ENCODE measurements at places on chromosomes 16 and 17.

GRCh38 chr16:57752581-57753447 is 17.2 kb downstream of the KATNB1 start:
- no peak for DNase-seq

GRCh38 chr17:29661213-29661612 is 38.5 kb upstream of the CORO6 start:
- no peak for DNase-seq

GRCh38 chr16:57966204-57966771 is 4.6 kb downstream of the CNGB1 start:
- DNase-seq: no peak

DNA sequence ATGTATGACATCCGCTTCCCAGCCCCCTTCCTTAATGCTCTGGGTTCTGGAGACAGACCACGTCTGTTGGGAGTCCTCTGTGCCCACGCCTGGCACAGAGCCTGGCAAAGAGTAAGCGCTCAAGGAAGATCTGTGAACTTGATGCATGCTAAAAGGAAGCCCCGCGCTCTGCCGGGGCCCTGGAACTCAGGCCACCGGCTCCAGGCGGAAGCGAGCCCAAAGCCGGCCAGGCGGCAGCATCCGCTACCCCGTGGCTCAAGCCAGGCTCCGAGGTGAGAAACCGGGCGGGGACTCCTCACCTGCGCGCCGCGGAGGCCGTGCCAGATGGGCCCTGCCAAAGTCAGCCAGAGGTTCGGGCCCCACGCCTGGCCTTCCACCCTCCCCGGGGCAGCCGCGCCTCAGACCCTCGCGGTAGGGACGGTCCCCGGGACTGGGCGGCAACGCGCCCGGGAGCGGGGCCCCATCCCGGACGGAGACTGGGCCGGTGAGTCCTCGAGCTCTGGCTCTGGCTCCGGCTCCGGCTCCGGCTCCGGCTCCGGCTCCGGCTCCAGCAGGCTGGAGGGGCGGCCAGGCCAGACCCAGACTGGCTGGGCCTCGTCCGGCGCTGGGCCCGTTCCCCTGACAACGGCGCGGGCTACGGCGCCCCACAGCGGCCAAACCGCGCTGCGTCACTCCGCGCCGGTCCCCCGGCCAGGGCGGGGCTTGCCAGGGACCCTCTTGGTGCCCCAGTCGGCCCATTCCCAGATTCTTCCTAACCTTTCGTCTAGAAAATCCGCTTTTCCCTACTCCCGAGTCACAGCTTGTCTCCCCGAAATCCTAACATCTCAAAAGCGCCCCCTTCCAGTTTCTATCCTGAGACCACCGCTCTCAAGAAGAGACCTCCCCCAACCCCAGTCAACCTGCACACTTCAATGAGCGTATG is at the start of gene ZDHHC1:
TSS of gene ZDHHC1 (minus strand) at position 606 of the 922 bp plus-strand sequence. CDS start 8,702 bp downstream, outside the sequence.
- peak; percentile 36 for DNase-seq

DNA sequence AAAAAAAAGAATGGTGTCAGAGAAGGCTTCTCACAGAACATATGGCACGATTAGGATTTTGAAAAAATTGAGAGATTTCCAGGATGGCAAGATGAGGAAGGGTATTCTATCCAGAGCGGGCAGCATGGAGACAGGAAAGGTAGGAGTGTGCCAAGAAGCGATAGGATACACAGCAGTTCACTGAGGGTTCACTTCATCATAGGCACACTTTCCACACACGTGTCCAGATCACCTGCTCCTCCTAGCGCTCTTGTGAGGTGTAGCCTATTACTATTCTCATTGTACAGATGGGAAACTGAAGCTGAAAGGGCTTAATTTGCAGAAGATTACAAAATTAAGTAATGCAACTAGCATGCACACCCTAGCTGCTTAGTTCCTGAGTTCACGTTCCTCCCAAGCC is 6.2 kb upstream of the ELAC2 start:
- no peak for DNase-seq

DNA sequence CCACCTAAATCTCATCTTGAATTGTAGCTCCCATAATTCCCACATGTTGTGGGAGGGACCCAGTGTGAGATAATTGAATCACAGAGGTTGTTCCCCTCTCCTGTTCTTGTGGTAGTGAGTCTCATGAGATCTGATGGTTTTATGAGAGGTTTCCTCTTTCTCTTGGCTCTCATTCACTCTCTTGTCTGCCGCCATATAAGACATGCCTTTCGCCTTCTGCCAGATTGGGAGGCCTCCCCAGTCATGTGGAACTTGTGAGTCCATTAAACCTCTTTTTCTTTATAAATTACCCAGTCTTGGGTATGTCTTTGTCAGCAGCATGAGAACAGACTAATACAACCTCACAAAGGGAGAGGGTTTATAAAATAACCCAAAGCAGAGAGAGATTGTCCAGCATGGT is 367.4 kb downstream of the SNX29 start:
- no peak for DNase-seq

- no peak for DNase-seq
Observed at GRCh38 chr16:49081554-49081953, 200.1 kb downstream of the CBLN1 start.

GRCh38 chr17:28421787-28422305 is 15.8 kb upstream of the SLC46A1 start:
- no peak for DNase-seq

DNA sequence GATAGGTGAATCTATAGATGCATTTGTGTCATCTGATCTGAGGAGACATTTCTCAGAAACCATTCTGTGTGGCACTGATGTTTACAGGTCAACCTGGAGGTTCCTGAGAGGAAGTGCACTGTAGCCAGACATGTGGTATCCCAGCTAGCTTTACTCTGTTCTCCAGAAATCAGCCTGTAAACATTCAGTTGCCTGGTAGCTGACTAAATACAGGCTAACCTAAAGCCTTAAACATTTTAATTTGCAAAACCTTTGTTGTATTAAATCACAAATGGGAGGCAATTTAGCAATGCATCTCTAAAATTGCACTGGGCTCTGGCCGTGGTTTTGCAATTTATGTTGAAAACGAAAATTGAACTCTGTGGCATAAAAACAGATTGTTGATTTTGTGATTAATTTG is 207.6 kb downstream of the FTO start:
- DNase-seq: no peak

GRCh38 chr17:18854956-18855355 is 3.0 kb upstream of the PRPSAP2 start:
- DNase-seq: no peak

DNA sequence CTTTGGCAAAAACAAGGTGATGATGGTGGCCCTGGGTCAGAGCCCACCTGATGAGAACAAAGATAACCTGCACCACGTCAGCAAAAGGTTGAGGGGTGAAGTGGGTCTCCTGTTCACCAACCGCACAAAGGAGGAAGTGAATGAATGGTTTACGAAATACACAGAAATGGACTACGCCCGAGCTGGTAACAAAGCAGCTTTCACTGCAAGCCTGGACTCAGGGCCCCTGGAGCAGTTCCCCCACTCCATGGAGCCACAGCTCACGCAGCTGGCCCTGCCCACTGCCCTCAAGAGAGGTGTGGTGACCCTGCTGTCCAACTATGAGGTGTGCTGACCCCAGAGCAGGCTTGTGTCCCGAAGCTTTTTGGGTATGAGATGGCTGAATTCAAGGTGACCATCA is 29.7 kb upstream of the DLX4 start:
- no peak for DNase-seq

DNA sequence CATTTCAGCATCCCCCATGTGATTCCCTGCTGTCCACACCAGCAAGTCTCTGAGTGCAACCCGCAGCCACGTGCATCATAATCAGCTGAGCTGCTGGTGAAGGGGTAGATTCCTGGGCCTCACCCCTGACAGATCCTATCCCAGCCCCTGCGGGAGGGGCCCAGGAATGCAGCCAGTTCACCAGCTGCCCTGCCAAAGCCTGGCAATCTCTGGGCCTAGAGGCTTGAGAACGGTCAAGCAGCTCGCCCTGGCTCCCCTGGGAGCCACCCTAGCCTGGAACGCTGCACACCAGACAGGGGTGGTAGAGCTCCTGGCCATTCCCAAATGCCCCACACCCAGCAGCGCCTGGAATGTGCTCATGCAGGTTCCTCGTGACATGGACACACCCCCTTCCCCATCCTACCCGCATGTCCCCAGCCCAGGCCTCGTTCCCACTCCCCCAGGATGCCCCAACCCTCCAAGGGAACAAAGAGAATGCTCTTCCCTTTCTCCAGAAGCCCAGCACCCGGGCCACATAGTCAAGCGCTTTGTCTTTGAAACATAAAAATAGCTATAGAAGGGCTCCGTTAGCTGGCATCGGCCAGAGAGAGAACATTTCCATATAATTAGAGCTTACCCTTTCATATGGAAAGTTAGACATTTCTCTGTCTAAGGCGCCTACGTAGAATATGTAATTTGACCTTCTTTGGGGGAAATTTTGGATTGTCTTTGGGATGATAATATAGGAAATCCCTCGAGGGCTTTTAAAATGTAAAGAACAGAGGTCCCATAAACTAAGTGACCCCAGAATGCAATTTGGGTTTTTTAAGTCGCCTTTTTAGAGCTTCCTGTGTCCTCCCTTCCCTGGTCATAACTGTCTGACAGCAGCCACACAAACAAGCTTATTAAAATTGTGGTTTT is 3.4 kb downstream of the CEP295NL start:
- DNase-seq: no peak

DNA sequence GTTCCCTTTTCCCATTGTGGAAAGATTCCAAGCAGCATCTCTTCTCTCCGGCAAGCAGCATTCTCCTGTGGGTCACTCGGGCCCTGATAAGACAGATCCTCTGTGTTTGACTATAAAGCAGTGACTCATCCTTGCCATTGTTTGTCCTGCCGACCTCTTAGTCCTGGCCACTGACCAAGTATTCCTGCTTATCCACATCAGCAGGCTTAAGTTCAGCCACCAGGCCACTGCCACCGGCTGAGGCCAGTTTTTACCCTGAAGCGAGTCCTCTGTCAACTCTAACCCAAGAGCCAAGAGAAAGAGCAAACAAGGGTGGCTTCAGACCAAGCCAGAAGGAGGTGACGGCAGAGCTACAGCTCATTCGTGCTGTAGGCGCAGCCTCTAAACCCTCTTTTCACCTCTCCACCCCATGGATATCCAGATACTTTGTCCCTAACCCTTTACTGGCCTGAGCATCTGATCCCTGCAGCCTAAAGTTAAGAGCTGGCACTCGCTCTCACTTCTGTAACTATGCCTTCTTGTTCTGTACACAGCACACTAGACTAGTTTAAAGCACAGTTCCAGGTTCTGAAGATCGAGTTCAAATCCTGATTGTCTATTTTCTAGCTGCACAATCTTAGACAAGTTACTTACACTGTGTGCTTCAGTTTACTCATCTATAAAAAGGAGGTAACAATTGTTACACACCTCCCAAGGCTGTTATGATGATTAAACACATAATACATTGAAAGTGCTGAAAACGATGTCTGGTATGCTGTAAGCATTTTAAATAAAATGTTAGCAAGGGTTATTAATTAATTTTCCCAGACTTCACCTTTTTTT is 31.0 kb downstream of the SOX9 start:
- peak; percentile 38 for DNase-seq

DNA sequence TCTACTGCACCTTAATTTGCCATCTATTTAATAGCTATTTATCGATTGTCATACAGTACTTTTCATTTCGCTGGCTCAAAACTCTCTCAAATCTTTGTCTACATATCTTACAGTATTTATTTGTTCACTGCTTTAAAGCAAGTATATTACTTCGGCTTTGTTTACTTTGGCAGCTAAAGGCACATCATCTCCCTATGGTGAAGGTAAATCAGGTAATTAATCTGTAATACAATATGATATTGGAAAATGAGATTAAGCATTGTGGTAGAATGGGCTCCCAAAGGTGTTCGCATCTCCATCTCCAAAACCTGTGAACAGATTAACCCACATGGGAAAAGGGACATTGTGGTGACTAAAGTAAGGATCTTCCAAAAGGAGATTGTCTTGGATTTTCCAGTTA is 6.5 kb downstream of the TMEM170A start:
- DNase-seq: no peak

- no peak for DNase-seq
Observed at GRCh38 chr17:47850373-47850691, 631 bp downstream of the SP6 start.

DNA sequence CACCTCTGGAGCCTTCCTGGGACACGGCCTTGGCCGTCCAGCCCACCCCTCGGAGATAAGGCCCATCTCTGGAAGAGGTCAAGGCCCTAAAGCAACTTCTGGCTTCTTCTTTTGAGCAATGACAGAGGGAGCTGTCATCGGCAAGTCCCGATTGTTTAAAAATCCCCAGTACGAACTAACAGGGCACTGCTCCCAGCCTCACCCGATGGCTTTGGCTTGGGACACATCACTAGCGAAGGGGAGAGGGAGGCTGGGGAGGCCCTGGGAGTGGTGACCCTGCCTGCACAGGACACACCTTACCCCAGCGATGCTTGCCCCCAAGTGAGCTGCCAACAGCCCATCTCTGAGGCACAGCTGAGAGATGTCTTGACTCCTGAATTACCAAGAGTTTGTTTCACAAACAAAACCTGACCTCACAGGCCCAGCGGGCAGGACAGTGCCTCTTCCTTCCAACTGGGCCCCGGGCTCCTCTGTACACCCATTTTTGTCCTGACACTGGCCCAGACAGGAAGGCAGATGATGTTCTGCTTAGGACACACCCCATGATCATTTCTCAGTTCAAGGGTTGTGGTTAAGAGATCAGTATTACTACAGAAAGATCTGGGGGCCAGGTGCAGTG is 4.8 kb downstream of the SYNGR2 start:
- no peak for DNase-seq

DNA sequence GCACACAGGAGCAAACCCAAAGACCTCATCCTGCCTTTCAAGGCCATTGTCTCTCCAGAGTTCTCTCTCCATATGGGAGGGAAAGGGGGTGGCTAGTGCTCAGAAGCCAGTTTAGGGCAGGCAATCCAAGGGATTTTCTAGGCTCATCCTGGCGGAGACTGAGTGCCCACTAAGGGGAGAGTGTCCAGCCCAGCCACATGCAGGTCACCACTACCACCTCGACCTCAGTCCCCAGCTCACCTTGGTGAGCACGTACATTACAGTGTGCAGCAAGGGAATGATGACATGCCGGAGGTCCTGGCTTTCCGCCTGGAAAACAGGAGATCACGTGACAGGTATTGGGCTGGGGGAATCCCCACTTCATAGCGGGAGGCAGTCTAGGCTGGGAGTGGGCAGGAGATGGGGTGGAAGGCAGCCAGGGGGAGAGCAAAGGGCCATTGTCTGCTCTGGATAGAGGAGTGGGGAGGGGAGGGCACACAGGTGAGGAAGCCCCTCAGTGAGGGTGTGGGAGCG is 29.9 kb downstream of the PIK3R6 start:
- DNase-seq: no peak

- DNase-seq: no peak
Observed at GRCh38 chr16:66810391-66810790, 9.0 kb upstream of the TERB1 start.

DNA sequence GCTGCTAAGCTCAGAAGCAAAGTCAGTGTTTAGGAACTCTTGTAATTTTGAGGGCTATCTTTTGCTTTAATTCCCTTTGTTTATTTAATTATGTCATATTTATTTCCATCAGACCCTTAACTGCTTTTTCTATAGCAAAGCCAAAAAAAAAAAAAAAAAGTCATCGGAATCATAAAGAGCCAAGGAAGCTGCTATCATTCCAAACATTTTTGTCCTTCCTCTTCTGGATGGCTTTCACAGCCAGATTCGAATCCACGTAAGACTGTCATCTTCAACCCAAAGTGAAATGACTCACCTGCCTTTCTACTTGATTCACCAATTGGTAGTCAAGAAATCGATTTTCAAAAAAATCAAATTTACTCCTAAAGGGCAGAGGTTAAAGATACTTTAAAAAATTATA is 38.4 kb downstream of the WIPI1 start:
- DNase-seq: no peak
